ENCODE measurements at places on chromosomes 1 and 21. TPM values are rescaled to one million over a fixed set of nuclear protein-coding genes. Genes with fewer than 3 reads are reported as not detected.

- DNase-seq = no peak
These were observed 351.3 kb upstream of the RUNX1 start for GRCh38 chr21:35400233-35400939.

DNA sequence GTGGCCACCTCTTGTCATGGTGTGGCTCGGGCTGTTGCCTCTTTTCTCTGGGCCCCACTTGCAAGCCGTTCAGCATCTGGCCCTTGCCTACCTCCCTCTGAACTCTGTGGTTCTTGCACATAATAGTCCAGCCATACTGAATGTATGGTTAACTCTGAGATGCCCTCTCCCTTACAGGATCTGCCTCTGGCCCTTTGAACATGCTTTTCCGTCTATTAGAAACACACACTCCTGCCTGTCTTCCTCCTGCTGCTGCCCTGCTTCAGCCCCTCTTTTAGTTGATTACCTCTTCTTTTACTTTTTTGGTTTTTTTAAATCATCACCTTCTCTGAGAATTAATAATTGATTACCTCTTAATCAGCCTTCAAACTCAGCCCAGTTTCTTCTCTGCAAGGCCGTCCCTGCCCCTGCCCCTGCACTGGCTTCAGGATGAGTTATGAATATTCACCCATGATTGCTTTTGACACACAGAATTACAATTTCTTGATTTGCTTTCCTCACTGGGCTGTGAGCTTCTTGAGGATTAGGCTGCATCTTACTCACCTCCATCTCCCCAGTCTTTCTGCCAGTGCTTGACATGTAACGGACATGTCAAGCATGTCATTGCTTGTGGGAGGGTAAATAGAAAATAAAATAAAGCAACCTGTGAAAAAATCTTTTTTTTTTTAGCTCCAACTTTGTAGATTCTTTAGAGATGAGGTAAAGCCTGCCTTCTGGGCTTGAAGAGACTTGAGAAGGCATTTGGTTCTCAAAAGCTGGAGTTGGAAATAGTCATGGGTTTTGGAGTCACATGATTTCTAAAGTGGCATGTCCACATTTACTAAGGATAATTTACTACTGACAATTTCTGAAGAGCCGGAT, 158.3 kb downstream of the PLXNA2 start:
- no peak for DNase-seq

DNA sequence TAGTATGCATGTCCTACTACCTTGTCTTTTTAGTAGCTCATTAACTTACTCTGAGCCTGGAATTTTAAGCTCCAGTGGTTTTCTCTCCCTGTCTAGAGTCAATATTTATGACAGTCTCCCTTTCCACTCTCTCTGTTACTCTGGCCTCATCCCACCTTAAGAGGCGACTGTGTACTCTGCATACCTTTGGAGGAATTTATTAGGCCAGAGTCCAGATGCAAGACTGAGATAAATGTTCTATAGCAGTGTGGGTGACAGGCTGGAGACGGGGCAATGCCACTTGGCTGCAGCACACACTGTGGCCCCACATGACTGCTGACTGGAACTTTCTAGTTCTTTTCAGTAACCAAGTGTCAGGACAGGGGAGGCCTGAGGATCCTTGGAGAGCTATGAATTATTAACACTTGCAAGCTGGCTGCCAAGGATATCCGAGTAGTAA, 4.1 kb upstream of the PDZK1 start:
- DNase-seq = no peak

- DNase-seq = no peak
These were observed 60.0 kb upstream of the ROR1 start for GRCh38 chr1:63713627-63714481.

GRCh38 chr1:22618056-22618455, 18.4 kb upstream of the C1QA start:
- no peak for DNase-seq

- no peak for DNase-seq
These were observed 27.9 kb downstream of the MYOM3 start for GRCh38 chr1:24084050-24084449.

DNA sequence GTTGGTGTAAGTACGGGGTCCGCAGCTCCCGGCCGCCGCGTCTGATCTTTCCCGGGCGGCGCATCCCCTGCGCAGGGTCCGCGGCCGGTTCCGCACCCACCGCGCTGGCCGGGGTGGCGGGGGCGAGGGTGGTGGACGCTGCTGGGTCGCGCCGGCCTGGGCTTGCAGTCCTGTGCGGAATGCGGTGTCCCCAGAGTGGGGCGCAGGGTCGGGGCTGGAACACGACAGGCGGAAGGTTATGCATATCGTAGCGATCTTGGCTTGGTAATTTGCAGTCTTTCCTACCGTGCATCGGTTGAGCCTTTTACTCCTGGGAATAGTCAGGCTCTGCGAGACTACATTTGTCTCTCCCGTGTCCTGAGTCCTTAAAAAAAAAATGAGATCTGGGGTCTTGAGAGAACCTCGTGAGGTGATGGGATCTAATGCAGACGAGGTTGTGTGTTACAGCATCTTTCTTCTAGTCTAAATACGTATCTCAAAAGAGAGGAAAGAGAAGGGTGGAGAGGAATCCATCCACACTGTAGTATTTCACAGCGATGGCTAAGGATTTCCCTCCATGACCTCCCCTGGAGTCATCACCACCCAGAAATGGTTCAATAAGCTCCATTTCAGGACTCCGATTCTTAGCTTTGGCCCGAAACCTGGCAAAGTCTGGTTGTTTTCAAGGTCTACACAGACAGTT, 572 bp downstream of the ATP1B1 start:
- no peak for DNase-seq

GRCh38 chr1:188496506-188496905, 1667.8 kb downstream of the PLA2G4A start:
- DNase-seq = no peak

DNA sequence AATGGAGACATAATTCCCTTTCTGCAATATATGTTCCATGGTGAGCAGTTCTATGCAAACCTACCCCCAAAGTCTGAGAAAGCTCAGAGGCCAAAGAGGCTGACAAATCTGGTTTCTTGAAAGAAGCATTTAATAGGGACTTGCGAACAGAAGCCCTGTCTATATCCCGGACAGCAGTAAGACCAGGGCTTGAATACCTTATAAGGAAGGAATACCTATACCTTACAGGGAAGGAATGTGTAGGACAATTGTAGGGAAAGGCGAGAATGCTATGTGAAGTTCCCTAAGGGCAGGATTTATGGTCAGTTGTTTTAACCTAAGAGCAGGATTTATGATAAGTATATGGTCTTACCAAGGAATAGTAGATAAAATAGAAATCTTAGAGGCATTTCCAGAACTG, 5.0 kb upstream of the SLC41A1 start:
- DNase-seq = no peak

DNA sequence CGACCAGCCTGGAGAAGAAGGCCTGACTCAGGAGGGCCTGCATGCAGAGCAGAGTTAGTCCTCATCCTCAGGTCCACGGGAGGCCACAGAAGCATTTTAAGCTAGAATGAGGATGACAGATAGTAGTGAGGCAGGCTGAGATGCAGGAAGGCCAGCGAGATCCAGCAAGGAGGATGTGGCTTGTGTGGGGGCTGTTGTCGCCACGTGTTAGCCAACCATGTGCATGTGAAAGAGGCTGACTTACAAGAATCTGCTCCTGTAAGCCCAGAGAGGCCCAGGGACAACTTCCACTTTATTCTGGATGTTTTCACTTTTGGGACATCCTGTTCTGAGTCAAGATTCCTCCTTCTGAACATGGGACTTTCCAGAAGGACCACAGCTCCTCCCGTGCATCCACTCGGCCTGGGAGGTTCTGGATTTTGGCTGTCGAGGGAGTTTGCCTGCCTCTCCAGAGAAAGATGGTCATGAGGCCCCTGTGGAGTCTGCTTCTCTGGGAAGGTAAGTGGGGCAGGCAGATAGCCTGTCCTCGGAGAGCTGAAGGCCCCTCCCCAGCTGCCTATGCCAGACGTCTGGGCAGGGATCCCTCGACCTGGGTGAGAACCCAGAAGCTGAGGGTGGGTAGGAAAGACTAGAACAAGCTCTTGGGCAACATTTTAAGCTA, at the start of gene SLAMF8:
Gene SLAMF8, plus strand, starts transcription at position 433 of the 661 bp plus-strand sequence. Its CDS starts 26 bp downstream, at position 459.
- no peak for DNase-seq

GRCh38 chr1:58773406-58773840, 10.4 kb downstream of the JUN start:
- peak; percentile 88 for DNase-seq

- DNase-seq = no peak
These were observed 13.7 kb upstream of the CLCA1 start for GRCh38 chr1:86455073-86455472.

DNA sequence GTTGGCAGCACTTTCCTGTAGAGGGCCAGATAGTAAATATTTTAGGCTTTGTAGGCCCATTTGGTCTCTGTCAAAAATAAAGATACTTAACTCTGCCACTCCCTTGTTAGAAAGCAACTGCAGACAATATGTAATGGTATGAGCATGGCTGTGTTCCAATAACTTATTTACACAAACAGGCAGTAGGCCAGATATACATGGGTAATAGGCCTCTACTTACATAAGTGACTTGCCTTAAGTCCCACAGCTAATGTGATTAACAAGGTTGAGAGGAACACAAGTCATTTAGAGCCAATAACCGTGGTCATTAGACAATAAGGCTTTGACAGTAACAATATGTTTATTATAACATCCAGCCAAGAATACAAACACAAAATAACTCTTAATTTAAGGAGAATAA, 17.4 kb downstream of the CCT8 start:
- DNase-seq = no peak

GRCh38 chr1:203592156-203592555, 34.5 kb upstream of the ATP2B4 start:
- DNase-seq = no peak

DNA sequence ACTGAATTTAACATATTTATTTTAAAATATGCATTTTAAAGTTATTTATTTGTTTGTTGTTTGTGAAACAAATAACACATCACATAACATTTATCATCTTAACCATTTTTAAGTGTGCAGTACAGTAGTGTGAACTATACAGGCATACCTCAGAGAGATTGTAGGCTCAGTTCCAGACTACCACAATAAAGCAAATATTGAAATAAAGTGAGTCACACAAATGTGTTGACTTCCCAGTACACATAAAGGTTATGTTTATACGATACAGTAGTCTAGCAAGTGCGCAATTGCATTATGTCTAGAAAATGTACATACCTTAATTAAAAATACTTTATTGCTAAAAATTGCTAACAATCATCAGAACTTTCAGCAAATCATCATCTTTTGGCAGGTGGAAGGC, 739.4 kb upstream of the ADGRL4 start:
- DNase-seq = no peak

GRCh38 chr1:1924386-1924785, 5.3 kb upstream of the TMEM52 start:
- DNase-seq = no peak

DNA sequence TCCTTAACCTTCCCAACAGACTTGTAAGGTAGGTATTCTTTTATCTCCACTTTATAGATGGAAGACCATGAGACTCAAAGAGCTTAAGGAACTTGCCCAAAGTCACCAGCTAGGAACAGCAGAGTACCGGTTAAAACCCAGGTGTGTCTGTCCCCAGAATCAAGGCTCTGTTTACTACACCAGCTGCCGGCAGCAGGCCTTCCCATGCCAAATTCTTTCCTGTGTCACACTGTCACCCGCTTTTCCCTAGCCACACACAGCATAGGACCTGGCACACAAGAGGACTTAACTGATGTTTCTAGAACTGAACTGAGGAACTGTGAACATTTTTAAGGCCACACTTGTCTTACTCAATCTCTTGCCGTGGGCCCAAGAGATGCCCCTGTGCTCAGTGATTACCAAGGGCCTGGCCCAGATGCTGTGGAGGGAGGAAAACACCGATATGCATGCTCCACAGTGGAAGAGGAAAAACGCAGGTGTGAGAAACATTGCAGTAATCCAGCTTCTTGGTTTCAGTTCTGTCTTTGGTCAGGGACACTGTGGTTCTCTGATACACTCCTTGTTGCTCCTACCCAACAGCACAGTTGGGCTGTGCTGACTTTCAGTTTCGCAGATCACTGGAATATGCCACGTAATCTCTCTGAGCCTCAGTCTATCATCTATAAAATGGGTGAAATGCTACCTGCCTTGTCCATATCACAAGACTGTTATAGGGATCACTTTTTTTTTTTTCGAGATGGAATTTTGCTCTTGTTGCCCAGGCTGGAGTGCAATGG, 13.9 kb upstream of the LY9 start:
- DNase-seq = peak; percentile 38

- DNase-seq = no peak
These were observed 125.9 kb downstream of the CCDC185 start for GRCh38 chr1:223519116-223519515.

DNA sequence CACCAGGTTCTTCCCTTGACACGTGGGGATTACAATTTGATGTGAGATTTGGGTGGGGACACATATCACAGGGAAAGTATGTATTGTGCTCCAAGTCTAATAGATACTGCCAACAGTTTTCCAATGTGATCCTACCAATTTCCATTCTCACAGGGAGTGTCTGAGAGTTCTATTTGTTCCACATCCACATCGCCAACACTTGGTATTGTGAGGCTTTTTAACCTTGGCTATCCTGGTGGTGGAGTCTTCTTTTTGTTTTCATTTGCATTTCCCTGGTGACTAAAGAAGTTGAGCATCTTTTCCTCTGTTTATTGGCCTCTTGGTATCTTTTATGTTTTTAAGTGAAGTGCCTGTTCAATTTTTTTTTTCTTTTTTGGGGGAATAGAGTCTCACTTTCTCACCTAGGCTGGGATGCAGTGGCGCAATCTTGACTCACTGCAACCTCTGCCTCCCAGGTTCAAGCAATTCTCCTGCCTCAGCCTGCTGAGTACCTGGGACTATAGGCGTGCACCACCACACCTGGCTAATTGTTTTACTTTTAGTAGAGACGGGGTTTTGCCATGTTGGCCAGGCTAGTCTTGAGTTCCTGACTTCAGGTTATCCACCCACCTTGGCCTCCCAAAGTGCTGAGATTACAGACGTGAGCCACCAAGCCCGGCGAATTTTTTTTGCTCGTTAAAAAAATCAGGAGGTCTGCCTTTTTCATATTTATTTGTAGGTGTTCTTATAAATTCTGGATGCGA, 15.9 kb upstream of the PADI1 start:
- peak; percentile 51 for DNase-seq

GRCh38 chr1:165367375-165367993, 11.0 kb upstream of the LMX1A start:
- DNase-seq = no peak

GRCh38 chr1:28240024-28240423, 4.1 kb downstream of the ATP5IF1 start:
- DNase-seq = no peak

GRCh38 chr1:37714689-37715088, 22.4 kb downstream of the CDCA8 start:
- DNase-seq = no peak

MYOC gene
- not detected for total RNA-seq

IL24 gene
- not detected for total RNA-seq

DMAP1 gene
- 42.3 TPM for total RNA-seq

ZNF648 gene
- not detected for total RNA-seq

OR2M3 gene
- not detected for total RNA-seq

SH2D5 gene
- 0.46 TPM for total RNA-seq

OLIG2 gene
- 0.56 TPM for total RNA-seq

PAPPA2 gene
- total RNA-seq = not detected

KLHDC7A gene
- total RNA-seq = not detected

C1orf50 gene
- total RNA-seq = 5.6 TPM

TMEM52 gene
- not detected for total RNA-seq

CITED4 gene
- total RNA-seq = 23.4 TPM

PTAFR gene
- total RNA-seq = 0.08 TPM

C1orf116 gene
- total RNA-seq = not detected

TFB2M gene
- total RNA-seq = 11.5 TPM
